ENCODE measurements at places on chromosomes 5 and 9. TPM values are rescaled to one million over a fixed set of nuclear protein-coding genes. Genes with fewer than 3 reads are reported as not detected.

GRCh38 chr5:16750445-16750844 lies 133.6 kb upstream of the RETREG1 start:
- no peak for DNase-seq

The DTWD2 gene
- 6.9 TPM for total RNA-seq

DNA sequence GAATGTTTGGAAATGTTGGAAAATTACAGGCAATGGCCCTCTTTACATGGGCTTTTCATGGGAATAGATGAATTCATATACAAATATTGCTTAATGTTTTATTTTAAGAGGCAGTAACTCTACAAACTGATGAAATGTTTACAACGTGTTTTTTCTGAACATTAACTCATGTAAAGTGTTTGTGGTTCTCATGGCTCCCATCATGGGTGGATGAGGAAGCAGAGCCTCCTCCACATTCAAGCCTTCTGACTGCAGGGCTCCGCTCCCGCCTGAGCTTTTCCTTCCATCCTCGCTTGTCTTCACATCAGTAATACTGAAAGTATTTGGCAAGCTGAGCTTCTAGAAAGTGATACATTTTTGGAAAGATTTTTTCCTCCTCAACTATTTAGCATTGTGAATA lies 204.2 kb downstream of the ARHGAP26 start:
- no peak for DNase-seq

The RASGEF1C gene
- total RNA-seq: 10.3 TPM

- DNase-seq: peak; percentile 79
Measured at GRCh38 chr5:129094924-129095899, 663 bp downstream of the ISOC1 start.

- peak; percentile 70 for DNase-seq
Measured at GRCh38 chr9:70043689-70044489, at the start of gene MAMDC2. Gene MAMDC2 (plus strand): TSS chr9:70043848. CDS start chr9:70044198, 350 bp downstream.

DNA sequence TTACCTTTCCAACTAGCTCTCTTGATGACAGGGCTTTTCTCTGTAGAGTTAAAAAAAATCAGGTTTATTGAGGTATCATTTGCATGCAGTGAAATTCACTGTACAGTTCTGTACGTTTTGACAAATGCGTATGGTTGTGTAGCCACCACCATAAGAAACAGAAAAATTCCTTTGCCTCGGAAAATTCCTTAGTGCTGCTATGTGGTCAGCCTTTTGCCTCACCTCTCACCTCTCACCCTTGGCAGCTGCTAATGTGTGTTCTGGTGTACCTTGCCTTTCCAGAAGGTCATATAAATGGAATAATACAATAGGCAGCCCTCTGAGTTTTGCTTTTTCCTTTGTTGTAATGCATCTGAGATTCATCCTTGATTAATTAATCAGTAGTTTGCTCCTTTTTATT lies 28.4 kb downstream of the PCSK5 start:
- no peak for DNase-seq

The NUTM2F gene
- total RNA-seq: not detected

The FREM1 gene
- total RNA-seq: 8.3 TPM

GRCh38 chr5:61409568-61409967 lies 77.5 kb downstream of the ZSWIM6 start:
- no peak for DNase-seq

DNA sequence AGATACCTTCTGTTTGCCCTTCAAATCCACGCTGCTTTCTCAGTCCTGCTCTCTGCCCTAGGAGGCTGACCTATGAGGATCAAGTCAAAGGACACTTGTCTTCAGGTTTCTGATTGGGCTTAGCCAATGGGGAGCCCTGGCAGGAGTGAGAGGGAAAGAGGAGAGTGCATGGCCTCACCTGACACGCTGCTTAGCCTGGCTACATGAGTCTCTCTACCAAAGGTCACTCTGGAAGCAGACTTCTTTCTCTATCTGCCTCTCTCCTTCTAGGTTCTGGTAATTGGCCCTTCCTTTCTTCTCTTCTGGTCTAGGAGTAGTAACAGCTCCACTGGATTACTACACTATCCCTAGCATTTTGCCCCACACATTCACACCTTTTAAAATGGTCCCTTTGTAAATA lies 13.1 kb downstream of the ARSB start:
- DNase-seq: no peak

GRCh38 chr9:98219364-98219716 lies 26.9 kb upstream of the CORO2A start:
- no peak for DNase-seq

- DNase-seq: peak; percentile 88
Measured at GRCh38 chr5:32193591-32193990, 19.5 kb upstream of the GOLPH3 start.

- DNase-seq: peak; percentile 67
Measured at GRCh38 chr9:470552-471194, 256.0 kb downstream of the DOCK8 start.

DNA sequence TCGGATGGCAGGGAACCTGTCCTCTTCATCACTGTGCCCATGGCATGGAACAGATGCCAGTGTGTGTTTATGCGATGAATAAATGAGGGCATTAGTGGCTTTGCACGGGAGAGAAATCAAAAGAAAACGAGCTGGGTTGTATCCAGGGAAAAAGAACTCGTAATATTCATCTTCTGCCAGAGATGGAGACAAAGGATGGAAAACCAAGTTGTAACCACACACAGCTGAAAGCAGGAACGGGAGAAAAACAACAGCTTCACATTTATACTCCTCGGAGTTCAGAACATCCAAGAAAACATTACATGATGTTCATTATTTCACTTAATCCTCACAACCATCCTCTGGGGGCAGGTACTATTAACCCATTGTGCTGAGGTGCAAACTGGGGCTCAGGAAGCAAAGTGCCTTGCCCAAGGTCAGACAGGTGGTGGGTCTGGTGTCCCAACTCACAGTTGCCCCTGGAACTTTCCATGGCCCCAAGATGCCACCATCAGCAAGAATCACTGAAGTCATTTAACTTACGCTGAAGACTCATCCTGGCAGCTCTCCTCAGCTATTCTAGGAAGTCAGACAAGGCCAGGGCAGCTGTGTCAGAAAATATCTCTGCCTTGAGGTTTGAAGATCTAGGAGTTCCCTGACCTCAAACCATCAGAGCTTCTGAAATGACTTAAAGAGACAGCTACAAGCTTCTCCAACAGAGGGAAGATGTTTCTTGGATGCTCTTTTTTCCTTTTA lies 250.4 kb downstream of the NSG2 start:
- DNase-seq: no peak

- peak; percentile 91 for DNase-seq
Measured at GRCh38 chr9:128098297-128099230, 29.0 kb downstream of the PTGES2 start.

DNA sequence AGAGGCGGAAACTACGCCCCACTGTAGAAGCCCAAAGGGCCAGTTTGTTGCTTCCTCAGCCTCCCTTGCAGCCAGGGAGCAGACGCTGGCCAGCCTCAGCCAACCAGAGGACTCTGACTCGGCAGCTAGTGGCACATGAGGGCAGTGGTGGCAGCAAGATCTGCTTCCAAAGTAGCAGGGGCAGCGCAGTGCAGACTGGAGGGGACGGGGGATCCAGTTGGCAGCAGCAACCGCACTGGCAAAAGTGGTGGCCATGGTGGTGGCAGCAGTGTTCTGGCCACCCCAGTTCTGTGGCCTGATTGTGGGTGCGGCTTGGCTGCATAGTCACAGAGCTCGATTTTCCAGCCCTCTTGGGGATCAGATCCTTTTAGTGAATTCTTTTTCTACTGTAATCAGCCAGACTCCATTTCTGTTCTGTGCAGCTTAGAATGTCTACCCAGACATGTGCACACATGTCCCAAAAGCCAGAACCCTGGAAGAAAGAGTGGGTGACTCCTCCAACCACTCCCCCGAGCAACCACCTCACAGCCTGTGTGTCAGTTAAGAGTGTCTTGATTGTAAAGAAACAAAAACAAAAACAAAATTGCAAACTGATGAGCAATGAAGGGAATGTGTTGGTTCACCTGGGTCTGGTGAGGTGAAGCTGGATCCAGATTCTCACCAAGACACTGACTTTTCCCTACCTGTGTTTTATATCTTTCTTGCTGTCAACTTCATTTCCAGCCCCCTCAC lies 11.0 kb upstream of the ZBTB43 start:
- peak; percentile 48 for DNase-seq

The TENT4A gene
- 28.6 TPM for total RNA-seq

GRCh38 chr5:138748630-138749081 lies 4.6 kb upstream of the CTNNA1 start:
- no peak for DNase-seq

DNA sequence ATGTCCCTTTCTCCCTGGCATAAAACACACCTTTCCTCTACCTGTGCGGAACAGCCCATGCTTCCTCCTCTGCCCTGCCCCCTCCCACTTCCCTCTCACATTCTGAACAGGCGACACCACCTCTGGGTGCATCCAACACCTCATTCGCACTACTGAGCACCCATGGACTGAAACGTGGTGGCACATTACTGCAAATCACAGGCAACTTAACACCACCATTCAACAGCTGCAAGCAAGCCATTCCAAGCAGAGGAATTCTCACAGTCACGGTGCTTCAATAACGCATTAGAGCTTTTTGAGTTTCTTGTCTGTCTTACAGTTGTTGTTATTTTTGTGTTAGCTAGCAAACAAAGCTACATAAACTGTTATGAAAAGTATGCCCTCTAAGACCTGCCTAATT lies 298.2 kb upstream of the TAS2R1 start:
- no peak for DNase-seq
